ENCODE measurements at places on chromosomes 3 and 15. TPM values are rescaled to one million over a fixed set of nuclear protein-coding genes. Genes with fewer than 3 reads are reported as not detected.

DNA sequence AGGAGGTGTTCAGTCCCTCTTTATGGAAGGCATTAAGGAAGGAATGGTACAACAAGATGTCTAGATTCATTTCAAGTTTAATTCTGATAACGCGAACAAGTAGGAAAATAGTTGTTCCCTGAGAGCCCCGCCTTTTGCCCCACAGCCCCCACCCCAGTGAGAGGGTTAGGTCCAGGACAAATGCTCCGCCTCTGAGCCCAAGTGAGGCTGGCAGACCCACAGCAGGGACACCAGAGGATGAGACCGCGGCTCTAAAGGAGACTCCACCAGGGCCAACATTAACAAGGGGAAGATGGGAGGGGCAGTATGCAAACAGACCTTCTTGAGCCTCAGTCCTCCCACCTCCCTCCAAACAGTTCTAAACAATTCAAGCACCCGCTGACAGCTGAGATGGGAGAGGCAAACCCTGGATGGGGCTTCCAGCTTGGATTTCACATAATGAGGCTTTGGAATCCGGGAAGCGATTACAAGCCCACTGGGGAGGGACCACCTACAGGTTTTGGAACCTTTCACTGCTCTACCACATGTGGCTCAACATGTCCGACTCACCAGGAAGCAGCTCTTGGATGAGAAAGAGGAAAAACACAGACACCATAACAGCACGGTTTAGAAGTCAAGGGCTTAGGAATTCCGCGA is 42.9 kb upstream of the IREB2 start:
- H3K4me1 ChIP-seq: no peaks in the 10 kb centered on the region
- H3K36me3 ChIP-seq: no peaks in the 10 kb centered on the region
- H3K27ac ChIP-seq: no peak overlapping the region
- H3K27me3 ChIP-seq: no peaks in the 10 kb centered on the region

- H3K27me3 ChIP-seq: no peaks in the 10 kb centered on the region
- no peaks in the 10 kb centered on the region for H3K36me3 ChIP-seq
- no peak for DNase-seq
- H3K27ac ChIP-seq: peak overlapping the region; percentile 68
- no peak overlapping the region for H3K4me3 ChIP-seq
These were observed 303.8 kb downstream of the TLE3 start for GRCh38 chr15:69793781-69794451.

GRCh38 chr15:88454867-88455810 is 12.0 kb downstream of the MRPL46 start:
- peak; percentile 4 for DNase-seq
- H3K36me3 ChIP-seq: peaks cover 27% of the 10 kb centered on the region
- no peaks in the 10 kb centered on the region for H3K27me3 ChIP-seq
- H3K4me1 ChIP-seq: peaks cover 8% of the 10 kb centered on the region
- no peak overlapping the region for H3K27ac ChIP-seq

DNA sequence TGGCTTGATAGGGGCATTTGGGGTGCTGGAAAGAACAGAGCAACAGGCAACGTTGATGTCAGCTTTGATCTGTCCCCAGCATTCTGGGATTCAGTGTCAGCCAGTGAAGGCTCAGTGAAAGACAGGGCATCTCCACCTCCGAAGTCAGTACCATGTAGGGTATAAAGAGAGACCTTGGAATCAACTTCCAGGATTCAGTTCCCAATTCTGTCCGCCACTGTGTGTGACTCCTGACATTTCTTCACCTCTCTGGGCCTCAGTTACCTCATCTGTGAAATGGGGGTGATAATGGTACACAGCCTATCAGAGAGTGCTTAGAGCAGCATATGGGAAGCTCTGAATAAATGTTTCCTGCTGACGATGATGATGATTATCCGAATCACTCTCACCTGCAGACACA is 55.6 kb upstream of the FLNB start:
- H3K27me3 ChIP-seq: no peaks in the 10 kb centered on the region
- DNase-seq: no peak
- H3K4me3 ChIP-seq: no peak overlapping the region

Gene CCDC9B
- total RNA-seq: 26.3 TPM

All from gastrocnemius medialis (tissue), 4 donors.